Left renal cortex interstitium (tissue), 4 donors: ENCODE measurements at places on chromosomes 2 and 18. TPM values are rescaled to one million over a fixed set of nuclear protein-coding genes. Genes with fewer than 3 reads are reported as not detected.

- no peak for DNase-seq
These were observed 14.7 kb downstream of the NIFK start for GRCh38 chr2:121721926-121722325.

- peak; percentile 41 for DNase-seq
These were observed at the start of gene DSC2 for GRCh38 chr18:31102025-31102684. TSS of gene DSC2 (minus strand) at chr18:31102421. CDS start at chr18:31101971, 450 bp downstream.

DNA sequence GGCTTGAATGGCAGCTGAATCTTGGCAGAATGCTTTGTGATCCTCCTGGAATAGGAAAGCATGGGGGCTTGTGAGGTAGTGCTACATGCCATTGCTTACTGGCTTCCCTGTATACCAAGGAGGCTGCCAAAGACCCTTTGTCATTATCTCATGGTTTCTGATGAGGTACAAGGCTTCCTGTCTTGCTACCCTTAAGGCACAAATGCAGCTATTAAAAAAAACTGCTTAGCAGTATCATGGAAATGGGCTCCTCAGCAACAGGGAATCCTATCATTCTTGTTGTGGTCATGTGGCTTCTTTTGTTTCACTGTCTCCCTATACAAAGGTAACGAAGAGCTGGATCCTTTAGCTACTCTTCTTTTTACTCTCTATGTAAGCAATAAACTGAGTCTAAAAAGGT, 6.6 kb upstream of the KANSL1L start:
- DNase-seq: no peak

BUB1 gene
- 26.6 TPM for polyA plus RNA-seq

GRCh38 chr2:28745225-28745624, 6.4 kb upstream of the PPP1CB start:
- no peak for DNase-seq

DNA sequence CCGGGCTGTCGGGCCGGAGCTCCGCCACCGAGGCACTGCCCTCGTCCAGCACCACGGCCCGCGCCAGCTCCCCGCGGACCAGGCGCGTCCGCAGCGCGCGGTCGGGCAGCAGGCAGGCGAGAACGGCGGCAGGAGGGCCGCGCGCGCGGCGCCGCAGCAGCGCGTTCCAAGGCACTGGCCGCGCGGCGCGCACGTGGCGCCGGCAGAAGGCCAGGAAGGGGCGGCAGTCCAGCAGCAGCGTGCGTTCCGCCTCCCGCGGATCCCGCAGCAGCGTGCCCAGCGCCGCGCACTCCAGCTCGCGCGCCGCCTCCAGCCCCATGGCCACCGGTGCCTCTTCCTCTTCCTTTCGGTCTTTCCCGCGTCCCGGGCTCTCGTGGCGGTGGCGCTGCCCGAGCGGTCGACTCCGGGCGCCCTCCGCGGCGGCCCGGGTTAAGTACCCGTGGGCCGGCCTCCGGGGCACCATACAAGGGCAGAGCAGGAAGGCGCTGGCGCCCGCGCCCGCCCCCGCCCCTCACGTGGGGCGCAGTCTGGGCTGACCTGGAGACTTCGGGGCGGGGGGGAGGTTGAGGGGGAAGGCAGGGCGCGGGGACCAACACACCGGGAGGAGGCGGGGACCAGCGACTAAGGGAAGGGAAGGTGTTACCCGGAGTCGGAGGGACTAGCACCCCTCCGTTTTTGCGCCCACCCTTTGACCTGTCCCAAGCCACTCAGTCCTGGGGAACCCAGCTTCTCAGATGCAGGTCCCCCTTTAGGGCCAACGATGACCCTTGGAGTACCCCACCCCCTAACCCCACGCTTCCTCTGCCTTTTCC, at the start of gene DUSP2:
Gene DUSP2 (minus strand): TSS at position 405 of the 812 bp plus-strand sequence. CDS start 86 bp downstream, at position 319.
- no peak for DNase-seq

HMSD gene
- 2.2 TPM for polyA plus RNA-seq

- no peak for DNase-seq
These were observed 208.7 kb upstream of the RASGRP3 start for GRCh38 chr2:33267756-33268155.

GRCh38 chr2:159186462-159186861, 100.0 kb downstream of the WDSUB1 start:
- DNase-seq: no peak

DNA sequence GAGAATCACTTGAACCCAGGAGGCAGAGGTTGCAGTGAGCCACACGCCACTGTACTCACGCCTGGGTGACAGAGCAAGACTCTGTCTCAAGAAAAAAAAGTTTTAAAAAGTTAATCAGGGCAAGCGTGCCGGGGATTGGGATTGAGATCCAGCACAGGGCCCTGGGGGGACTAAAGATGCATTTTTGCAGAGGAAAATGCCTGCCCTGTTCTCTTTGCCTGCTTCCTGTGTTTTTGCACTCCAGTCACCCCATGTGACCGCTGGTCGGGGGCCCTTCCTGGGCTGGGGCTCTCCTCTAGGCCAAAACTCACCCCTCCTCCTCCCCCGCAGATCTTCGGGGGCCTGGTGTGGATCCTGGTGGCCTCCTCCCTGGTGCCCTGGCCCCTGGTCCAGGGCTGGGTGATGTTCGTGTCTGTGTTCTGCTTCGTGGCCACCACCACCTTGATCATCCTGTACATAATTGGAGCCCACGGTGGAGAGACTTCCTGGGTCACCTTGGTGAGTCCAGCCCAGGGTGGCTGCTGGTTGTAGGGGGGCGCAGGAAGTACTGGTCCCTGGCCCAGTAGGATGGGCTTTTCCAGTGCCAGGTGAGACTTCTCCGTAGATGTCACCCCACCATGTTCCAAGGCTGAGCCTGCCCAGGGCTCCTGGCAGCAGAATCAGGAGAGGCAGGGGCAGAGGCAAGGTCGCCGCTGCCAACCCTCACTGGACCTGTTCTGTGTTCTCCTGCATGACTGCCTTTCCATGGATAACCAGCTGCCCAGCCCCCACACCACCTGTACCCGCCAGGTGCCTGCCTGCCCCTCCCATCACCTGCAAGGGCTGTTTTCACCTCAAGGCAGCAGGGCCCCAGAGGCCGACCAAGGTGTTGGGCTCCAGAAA, 22.4 kb downstream of the MAL start:
- no peak for DNase-seq
